ENCODE measurements at places on chromosomes 3 and 15.
A peak's percentile ranks its signal among the peaks of the same experiment; 100 is the strongest.

- no peak for DNase-seq
Observed at GRCh38 chr15:100108846-100109245, 232.9 kb downstream of the ADAMTS17 start.

GRCh38 chr3:194937144-194937543 is 251.5 kb downstream of the FAM43A start:
- no peak for DNase-seq

DNA sequence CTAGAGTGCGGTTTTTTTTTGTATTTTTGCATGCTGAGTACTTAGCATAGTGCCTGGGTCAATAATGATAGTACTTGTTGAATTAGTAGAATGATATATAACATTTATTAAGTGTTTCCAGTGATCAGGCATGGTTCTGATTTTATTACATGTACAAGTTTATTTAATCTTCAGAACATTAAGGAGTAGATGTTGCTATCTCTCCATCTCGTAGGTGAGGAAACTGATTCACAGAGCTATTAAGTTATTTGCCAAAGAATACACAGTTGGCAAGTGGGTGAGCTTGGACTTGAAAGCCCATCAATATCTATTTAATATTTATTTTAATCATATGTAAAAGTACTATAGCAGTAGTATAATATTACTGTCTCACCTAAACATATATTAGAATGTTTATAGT is 219.5 kb downstream of the CACNA2D3 start:
- no peak for DNase-seq

DNA sequence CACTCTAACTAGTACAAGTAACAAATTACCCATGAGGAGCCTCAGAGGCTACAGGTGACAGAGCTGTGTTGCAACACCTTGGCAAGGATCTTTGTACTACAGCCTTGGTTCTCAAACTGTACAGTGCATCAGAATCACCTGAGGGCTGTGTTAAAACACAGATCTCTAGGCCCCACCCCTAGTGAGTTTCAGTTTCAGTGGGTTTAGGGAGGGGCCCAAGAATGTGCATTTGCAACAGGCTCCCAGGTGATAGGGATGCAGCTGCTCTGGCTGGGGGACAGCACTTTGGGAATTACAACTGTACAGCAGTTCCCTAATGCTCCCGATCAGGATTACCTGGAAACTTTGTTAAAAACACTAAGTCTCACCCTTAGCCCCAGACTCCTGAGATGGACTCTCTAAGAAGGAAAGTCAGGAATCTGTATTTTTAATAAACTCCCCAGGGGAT is 66.1 kb upstream of the NR2F2 start:
- no peak for DNase-seq

GRCh38 chr15:74245342-74245931 is 9.3 kb downstream of the CCDC33 start:
- DNase-seq, result no peak

DNA sequence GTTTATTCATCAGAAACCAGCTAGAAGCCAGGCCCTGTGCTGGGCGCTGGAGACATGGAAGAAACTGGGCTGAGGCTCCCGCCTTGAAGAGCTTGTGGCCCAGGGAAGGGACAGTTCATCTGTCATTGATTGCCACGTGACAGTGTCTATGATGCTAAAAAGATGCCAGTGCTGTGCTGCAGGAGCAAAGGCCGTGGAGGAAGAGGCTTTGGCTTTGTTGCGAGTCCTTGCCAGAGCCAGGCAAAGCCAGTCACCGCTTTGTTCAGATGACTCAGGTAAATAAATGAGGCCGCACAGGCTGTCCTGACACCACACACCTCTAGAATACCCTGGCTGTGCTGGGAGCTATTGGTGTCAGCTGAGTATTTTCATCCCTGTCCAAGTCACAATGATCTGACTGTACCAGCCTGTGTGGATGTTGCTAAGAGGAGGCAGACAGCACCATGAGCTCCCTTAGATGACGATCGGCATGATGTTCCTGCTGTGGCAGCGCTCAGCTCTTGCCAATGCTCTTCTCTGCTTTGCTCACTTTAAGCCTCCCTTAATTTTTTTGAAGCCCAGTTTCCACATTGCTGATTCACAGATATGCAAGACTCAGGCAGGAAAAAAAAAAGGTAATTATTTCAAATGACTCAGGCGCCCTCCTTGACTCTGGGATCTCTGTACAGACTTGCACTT is 77.5 kb downstream of the CCNL1 start:
- no peak for DNase-seq

- DNase-seq, result no peak
Observed at GRCh38 chr3:69251078-69251805, 128.8 kb upstream of the LMOD3 start.

- DNase-seq, result no peak
Observed at GRCh38 chr3:128624526-128625138, 26.0 kb downstream of the RPN1 start.

- DNase-seq, result no peak
Observed at GRCh38 chr15:71730277-71731144, 79.8 kb upstream of the NR2E3 start.

DNA sequence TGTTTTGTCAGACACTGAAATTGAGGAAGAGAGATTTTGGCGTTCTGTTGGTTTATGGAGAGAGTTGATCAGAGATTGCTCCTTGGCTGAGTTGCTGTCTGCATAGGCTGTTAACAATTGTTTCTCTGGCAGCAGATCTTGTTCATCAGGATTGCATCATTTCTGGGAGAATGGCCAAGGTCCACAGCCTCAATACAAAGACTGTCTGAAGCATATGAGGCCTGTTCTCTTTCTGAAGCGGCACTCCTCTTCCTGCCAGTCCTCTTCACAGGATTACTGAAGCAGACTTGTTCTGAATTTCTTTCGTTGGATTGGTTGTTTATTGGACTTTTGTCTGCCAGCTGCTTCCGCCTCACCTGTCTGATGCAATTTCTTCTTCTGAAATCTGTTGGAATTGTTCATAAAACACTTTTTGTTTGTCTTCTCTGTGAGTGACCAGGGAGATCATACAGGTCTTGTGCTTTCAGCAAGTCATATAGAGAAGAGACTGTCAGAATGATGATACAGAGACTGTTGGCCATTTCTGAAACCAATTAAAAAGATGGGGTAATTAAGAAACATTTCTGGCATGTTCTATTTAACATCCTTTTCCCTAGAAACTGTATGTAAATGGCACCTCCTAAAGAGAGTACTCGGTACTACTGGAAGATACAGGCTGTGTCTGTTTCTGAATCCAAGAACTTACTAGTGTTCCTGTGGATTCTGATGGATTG is 25.5 kb downstream of the SETD5 start:
- peak; percentile 40 for DNase-seq

GRCh38 chr15:89566181-89566580 is 9.1 kb upstream of the TICRR start:
- DNase-seq, result no peak

- no peak for DNase-seq
Observed at GRCh38 chr3:39294446-39295183, 14.8 kb upstream of the CX3CR1 start.

DNA sequence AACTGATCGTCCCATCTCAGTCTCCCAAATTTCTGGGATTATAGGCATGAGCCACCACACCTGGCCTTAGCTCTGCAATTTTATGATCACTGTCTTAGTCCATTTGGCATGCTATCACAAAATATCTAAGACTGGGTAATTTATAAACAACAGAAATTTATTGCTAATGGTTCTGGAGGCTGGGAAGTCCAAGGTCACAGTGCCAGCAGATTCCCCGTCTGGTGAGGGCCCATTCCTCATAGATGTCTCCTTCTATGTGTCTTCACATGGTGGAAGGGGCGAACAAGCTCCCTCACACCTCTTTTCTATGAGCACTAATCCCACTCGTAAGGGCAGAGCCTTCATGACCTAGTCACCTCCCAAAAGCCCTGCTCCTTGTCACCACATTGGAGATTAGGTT is 55.3 kb upstream of the KIF23 start:
- no peak for DNase-seq

- no peak for DNase-seq
Observed at GRCh38 chr15:86629409-86630356, 550.0 kb downstream of the AGBL1 start.

- DNase-seq, result no peak
Observed at GRCh38 chr3:52022323-52023100, 26.8 kb upstream of the RPL29 start.

- DNase-seq, result no peak
Observed at GRCh38 chr3:73556520-73557372, 68.0 kb downstream of the PDZRN3 start.

GRCh38 chr15:94135486-94136147 is 95.7 kb upstream of the MCTP2 start:
- no peak for DNase-seq

- no peak for DNase-seq
Observed at GRCh38 chr3:153573481-153573880, 411.5 kb downstream of the RAP2B start.

DNA sequence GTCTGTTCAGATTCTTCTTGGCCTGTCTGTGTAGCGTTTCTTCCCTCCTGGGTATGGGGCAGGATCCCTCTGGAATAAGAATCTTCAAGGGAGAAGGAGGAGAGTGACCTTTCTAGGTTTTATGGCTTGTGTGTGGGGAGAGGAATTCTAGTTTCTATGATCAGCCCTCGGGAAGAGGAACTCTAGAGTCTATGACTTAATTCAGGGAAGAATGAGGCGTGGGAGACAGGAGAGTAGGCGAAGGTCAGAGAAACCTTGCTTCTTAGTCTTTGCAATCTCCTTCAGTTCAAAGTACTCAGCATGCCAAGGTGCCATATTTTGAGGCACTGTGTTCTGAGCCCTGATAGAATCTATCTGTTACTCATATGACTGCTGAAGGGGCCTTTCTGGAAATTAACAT is 99.2 kb upstream of the C3orf80 start:
- DNase-seq, result no peak

DNA sequence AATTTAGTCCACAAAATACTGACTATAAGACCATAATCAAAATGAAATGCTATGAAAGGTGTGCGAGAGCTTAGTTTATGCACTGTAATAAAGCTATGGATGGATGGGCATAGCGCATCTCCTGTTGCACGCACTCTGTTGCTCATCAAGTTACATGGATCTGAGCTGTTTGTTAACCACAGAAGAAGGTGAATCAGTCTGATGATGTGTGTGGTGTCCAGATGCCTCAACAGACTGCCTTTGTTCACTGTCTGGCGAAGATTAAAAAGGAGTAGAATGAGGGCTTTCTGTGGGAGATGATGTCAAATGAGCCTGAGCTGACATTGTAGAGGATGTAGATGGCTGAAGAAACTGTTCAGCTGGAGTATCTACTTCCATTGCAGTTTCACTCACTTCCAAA is 36.1 kb downstream of the NSMCE3 start:
- no peak for DNase-seq

- no peak for DNase-seq
Observed at GRCh38 chr15:56933410-56933809, 15.0 kb downstream of the TCF12 start.

GRCh38 chr3:161348796-161349400 is 22.4 kb downstream of the SPTSSB start:
- no peak for DNase-seq

- DNase-seq, result no peak
Observed at GRCh38 chr15:32119286-32119685, 89.0 kb downstream of the CHRNA7 start.

DNA sequence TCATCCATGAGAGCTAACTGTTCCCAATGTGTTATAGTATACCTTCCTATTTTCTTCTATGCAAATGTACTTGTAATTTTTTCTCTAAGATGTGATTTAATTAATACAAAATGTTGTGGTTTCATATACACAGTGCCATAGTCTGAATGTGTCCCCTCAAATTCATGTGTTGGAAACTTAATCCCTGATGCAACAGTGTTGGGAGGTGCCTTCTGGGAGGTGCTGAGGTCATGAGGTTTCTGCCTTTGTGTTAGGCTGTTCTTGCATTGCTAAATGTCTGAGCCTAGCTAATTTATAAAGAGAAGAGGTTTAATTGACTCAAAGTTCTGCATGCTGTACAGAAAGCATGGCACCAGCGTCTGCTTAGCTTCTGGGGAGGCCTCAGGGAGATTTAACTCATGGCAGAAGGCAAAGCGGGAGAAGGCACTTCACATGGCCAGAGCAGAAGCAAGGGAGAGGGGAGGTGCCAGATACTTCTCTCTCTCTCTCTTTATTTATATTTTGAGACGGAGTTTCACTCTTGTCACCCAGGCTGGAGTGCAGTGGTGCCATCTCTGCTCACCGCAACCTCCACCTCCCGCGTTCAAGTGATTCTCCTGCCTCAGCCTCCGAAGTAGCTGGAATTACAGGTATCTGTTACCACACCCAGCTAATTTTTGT is 34.7 kb upstream of the BNIP2 start:
- no peak for DNase-seq

GRCh38 chr15:71804695-71805470 is 5.5 kb upstream of the NR2E3 start:
- no peak for DNase-seq

GRCh38 chr3:52793702-52794611 is 639 bp upstream of the ITIH3 start:
- DNase-seq, result no peak

DNA sequence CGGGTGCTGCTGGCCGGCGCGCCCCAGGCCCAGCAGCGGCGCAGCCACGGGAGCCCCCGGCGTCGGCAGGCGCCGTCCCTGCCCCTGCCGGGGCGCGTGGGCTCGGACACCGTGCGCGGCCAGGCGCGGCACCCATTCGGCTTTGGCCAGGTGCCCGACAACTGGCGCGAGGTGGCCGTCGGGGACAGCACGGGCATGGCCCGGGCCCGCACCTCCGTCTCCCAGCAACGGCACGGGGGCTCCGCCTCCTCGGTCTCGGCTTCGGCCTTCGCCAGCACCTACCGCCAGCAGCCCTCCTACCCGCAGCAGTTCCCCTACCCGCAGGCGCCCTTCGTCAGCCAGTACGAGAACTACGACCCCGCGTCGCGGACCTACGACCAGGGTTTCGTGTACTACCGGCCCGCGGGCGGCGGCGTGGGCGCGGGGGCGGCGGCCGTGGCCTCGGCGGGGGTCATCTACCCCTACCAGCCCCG is 777 bp downstream of the LOXL1 start:
- peak; percentile 65 for DNase-seq

GRCh38 chr3:35624698-35625097 is 14.6 kb upstream of the ARPP21 start:
- no peak for DNase-seq

DNA sequence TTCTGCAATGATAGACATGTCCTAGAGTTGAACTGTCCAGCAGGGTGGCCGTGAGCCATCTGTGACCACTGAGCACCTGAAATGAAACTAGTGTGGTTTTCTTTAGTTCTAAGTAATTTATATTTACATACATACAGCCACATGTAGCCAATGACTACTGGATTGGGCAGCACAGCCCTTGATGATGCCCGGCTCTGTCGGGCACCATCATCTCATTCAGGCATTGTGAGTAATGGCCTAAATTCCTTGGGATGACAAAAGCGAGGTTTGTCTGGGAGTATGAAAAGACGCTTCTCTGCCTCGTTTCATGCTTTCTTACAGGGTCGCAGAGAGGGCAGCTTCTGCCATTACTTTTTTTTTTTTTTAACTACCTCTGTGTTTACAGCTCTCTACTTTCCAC is 251.9 kb upstream of the HES1 start:
- no peak for DNase-seq

GRCh38 chr3:190258634-190259033 is 63.6 kb downstream of the CLDN1 start:
- no peak for DNase-seq

All from CD8-positive, alpha-beta memory T cell (primary cell).